ENCODE measurements at places on chromosomes 2 and 18.

DNA sequence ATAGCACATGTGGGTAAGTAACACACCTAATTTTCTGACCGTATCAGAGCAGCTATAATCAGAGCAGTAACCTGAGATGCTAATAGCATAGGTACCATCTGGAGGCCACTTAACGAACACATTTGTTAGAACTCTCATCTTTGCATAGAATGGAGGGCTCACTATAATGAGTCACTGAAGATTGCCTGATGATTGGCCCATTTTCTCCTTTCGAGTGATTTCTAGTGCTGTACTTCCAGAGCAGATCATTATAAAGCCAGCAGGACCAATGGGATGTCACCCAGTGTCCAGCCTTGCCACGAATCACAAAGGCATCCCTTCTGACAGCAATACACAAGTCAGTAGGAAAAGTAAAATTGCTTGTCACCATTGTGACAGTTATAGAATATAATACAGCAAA lies 81.7 kb upstream of the REV1 start:
- DNase-seq: no peak

DNA sequence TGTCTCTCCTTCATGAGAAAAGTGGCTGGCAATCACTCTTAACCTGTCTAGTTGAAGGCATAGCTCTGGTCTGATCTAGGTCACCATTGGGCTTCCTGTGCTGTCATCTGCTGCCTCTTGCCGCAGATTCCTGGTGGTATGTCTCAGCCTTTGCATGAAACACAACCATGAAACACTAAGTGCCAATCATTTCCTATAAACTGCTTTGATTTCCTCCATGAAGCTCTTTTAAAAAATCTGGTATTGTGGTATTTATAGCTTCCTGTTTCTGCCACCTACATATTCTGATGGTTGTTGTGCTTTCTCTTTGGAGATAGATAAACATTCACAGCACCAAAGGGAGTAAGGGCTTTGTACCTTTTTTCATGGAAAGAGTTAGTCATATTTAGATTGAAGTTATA lies 120.0 kb upstream of the EPC2 start:
- DNase-seq: peak; percentile 74

DNA sequence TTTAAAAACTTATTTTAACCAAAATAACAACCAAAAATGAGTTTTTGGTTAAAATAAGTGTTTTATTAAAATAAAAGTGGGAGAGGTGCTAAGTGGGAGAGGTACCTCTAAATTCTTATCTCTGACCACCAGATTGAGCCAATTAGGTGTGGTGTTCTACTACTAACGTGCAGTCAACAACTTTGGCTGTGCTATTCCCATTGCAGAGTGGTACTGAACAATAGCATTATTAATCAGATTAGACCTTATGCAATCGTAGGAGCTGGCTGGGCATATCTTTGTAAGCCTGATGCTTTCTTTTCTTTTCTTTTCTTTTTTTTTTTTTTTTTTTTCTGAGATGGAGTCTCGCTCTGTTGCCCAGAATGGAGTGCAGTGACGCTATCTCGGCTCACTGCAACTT lies 38.9 kb downstream of the RAB27B start:
- no peak for DNase-seq

DNA sequence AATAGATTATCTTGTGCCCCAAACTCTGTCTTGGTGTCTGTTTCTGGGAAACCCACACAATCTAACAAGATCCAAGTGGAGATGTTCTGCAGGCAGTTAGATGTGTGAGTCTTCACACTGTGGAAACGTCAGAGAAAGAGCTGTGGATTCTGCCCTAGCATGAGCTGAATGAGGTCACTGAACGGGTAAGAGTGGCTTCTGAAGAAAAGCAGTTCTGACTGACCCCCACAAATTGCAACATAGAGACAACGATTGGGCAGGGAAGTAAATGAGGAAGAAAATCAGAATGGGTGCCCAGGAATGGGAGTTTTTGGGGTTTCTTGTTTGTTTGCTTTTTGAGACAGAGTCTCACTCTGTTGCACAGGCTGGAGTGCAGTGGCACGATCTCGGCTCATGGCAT lies 12.9 kb upstream of the RPL37A start:
- no peak for DNase-seq

- peak; percentile 82 for DNase-seq
Measured at GRCh38 chr2:230987137-230988020, 8.5 kb upstream of the SPATA3 start.

GRCh38 chr2:168006498-168006897 lies 240.9 kb downstream of the STK39 start:
- DNase-seq: no peak

DNA sequence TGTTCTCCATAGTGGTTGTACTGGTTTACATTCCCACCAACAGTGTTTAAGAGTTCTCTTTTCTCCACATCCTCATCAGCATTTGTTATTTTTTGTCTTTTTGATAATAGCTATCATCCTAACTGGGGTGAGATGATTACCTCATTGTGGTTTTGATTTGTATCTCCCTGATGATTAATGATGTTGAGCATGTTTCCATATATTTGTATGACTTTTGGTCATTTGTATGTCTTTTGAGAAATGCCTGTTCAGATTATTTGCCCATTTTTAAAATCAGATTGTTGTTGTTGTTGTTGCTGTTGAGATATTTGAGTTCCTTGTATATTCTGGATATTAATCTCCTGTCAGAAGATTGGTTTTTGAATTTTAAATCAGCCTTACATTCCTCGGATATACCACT lies 147.5 kb downstream of the NCOA1 start:
- DNase-seq: no peak
